Stimulated activated naive CD8-positive, alpha-beta T cell treated with anti-CD3 and anti-CD28 coated beads, Interleukin-15, amount 100 ng/mL, for 72 hours (primary cell): ENCODE measurements at places on chromosomes 3 and 15.

DNA sequence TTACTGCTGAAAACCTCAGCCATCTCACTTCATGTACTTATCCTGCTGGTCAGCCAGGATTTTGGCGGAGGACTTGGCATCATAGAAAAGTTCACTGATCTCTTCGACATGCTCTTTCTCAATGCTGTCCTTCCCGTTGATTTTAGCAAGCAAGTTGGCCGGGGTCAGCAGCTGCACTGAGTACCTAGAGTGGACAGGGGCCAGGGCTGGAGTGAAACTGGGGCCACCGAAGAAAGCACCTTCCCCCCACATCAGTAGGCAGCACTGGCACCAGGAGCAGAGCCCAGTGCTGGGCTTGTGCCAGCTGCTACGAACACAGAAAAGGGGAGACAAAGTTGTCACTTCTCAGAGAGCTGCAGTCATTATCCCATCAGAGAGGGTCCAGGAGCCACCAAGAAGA, 29.0 kb downstream of the SEC61A1 start:
- no peak for DNase-seq

DNA sequence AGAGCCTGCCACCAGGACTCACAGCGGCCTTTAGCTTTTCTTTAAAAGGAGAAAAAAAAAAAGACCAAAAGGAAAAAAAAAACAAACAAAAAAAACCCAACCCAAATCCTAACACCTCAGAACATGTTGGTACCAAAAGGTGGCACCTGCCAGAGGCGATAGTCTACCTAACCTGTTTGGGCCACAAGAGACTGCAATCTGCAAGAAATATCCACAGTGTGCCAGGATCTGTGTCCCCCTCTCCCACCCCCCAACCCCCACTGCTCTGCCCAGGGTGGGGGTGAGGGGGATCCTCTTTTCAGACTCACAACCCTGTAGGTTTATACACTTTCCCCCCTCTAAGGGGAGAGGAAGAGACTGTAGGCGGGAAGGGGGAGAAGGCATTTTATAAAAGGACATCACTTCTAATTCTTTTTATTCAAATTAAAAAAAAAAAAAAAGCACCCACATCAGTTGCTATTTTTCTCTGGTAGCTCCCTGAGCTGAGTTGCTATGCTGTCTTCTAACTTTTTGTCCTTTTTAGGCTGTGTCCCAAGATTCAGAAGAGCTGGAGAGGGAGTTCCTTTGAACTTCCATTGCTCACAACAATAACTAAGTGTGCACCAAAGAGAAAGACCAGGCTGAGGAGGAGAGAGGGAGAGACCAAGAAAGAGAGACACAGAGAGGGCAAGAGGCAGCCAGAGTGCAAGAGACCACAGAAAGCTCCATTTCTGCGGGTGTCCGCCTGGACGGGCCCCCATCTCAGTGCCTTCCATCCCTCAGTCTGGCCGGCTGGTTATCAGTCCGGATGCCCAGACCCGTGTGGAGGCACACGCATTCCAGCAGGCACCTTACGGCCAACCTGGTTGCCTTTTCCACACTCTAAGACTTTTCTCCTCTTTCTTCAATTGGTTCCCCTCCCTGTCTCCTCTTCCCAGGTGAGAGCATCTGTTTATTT, 48.9 kb downstream of the TLE3 start:
- DNase-seq: no peak

- no peak for DNase-seq
Observed at GRCh38 chr3:51830836-51831385, 30.5 kb upstream of the IQCF2 start.

GRCh38 chr3:185658504-185658912, 72.4 kb downstream of the SENP2 start:
- DNase-seq: no peak

- DNase-seq: no peak
Observed at GRCh38 chr3:197737319-197737649, 580 bp upstream of the RUBCN start.

DNA sequence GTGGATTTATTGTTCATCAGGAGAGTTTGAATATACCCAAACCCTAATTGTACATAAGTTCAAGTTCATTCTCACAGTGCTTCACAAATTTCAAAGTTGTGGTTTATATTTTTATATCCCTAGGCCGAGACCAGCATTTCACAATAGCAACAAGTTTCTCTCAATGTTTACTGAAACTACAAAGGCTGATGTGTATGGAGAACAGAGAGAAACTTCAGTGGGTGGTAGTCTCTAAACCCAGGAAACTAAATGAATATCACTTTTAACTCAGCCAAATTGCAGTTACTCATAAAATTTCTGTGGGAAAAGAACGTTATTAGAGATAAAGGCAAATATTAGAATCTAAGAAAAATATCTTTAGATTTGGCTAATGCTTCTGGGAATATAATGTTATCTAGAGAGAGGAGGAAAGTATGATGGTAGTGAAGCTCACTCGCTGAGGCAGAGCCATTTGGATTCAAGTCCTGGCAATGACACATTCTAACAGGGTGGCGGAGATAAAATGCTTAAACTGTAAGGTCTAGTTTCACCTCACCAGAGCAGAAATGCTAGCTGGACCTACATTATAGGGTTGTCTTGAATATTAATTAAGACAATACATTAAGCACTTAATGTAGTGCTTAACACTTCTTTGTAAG, 514.8 kb downstream of the EPHA3 start:
- no peak for DNase-seq

DNA sequence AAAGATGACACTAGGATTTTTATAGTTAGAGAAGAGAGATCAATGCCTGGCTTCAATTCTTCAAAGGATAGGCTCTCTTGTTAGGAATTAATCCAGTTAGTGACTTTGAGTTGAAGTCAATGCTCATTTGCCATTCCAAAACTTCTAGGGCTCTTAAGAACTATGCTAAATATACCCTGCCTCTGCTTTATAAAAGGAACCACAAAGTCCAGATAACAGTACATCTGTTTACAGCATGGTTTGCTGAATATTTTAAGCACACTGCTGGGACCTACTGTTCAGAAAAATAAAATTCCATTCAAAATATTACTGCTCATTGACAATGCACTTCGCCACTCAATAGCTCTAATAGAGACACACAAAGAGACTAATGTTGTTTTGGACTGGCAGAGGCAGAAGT, 786.6 kb upstream of the DPPA4 start:
- no peak for DNase-seq

DNA sequence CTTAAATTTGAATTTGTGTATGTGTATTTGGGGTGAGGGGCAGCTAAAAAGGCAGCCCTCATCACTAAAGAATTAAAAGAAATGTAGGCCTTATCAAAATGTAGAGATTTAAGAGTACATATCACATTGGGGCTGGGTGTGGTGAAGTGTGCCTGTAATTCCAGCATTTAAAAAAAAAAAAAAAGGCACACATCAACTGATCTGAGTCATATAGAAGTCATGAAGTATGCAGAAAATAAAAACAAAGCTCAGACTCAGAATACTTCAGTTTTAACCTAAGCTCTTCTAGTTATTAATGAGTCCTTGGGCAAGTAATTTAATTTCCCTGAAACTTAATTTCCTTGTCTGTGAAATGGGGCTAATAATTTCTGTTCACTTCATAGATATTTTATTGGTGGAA, 31.6 kb downstream of the SLC24A1 start:
- no peak for DNase-seq
